ENCODE measurements at places on chromosomes 6 and 20. TPM values are rescaled to one million over a fixed set of nuclear protein-coding genes. Genes with fewer than 3 reads are reported as not detected.

LINC00237 gene
- polyA plus RNA-seq = not detected

GINS1 gene
- 9.0 TPM for polyA plus RNA-seq

PERP gene
- 525 TPM for polyA plus RNA-seq

ZSCAN16 gene
- polyA plus RNA-seq = 0.99 TPM
